ENCODE measurements at places on chromosomes 1 and 21. TPM values are rescaled to one million over a fixed set of nuclear protein-coding genes. Genes with fewer than 3 reads are reported as not detected.

Gene PLA2G2D
- total RNA-seq, result not detected

Gene DR1
- 34.9 TPM for total RNA-seq

- no peak for DNase-seq
Observed at GRCh38 chr1:234887016-234887900, 241.4 kb downstream of the TOMM20 start.

DNA sequence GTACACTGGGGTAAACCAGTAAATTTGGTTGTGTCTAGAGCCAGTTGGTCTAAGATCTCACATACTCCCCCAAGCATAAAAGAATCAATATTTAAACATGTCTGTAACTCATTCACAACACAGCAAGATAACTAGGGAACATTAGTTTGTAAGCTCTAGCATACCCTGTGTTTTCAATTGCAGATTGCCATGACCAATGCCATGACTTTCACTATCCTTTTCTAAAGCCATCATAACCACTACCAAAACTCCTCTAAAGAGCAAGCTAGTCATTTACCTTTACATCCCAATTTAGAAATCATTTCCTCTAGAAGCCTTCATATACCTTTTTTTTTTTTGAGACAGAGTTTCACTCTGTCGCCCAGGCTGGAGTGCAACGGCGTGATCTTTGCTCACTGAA, 56.5 kb upstream of the PLA2G4A start:
- no peak for DNase-seq

Gene IFNLR1
- 3.6 TPM for total RNA-seq

DNA sequence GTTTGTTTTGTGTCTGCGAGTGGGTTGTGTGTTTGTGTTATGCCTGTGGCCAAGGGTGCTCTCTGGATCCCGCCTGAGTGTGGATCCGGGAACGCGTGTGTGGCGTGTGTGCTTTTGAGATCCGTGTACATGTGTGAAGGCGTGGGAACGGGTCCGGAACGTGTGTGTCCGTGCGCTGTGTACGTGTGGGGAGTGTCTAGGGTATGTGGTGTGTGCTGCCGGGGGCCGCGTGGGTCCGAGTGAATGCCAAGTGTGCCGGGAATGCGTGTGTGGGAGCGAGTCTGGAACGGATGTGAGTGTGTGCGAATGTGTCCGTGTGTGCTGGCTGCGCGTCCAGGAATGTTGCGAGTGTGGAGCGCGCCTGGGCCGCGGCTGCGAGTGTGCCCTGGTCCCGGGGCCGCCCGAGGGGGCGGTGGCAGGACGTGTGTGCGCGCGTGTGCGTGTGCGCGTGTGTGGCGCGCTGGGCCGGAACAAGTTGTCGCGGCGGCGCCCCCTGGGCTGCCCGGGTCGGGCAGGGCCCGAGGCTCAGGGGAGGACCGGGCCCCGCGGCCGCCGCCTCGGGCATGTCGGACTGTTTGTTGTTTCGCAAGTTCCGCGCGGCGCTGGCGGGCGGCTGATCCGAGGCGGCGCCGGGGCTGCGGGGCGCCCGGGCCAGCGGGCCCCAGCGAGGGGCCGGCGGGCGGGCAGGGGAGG, 953 bp downstream of the PTPRU start:
- no peak for DNase-seq

Gene PTGS2
- total RNA-seq, result 8.7 TPM

DNA sequence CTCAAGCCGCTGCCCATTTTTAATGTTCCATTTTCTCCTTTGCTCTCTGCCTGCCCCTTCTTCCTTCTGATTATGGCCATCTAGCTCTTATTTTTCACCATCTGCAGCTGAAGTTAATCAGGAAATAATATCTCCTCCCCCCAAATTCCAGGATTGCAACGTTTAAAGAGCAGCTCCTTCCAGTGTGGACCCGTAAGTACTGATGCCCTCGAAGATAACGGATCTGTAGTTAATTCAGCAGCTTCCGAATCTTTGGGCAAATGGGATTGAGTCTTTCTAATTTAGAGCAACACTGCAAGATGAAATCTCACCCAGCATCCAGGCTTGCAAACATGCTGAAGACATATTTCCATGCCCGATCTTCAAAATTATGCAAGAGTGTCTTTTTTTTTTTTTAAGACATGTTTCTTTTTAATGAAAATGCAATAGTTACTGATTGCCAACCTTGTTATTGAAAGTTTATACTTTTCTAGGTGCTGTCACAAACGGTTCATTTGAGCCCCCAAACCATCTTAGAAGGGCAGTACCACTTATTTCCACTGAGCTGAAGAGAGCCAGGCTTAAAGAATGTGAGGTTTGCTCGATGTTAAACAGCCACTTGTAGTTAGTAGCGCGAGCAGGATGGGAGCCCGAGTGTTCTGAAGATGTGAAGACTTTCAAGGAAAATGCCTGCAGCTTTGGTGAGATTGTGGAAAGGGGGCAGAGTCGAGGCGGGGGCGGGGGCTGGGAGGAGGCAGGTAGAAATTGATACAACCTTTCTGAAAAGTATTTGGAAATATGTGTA, 10.9 kb upstream of the RCAN3 start:
- no peak for DNase-seq

- no peak for DNase-seq
Observed at GRCh38 chr1:177002891-177003290, 161.6 kb downstream of the ASTN1 start.

DNA sequence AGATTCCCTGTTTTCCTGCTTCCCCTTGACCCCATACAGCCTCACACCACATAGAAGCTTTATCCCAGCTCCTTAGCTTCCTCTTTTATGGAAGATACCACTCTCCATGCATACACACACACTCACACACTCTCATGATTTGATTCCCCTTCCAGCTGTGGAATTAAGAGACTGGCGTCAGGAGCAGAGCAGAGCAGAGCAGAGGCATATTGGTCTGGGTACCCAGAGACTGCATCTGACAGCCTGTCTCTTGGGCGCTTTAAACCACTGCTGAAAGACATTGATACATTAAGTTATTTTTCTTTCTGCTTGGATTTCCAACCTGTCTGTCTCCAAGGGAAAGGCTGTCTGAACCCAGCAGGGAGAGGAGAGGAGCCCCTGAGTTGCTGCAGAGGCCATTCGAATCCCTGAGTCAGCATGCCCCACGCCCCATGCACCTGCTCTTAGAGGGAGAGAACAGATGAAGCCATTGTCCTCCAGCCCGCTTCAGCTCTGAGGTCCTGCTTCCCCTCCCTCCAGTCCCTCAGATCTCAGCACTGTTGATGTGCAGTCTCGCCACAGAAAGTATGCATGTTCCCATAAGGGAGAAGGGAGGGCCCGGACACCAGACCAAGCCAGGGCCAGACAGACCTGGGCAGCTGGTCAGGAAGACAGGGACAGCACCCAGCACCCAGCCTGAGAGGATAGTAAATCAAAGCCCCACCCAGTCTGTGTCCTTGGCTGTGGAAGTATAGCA, 66.7 kb upstream of the GJB5 start:
- DNase-seq, result no peak

Gene APOBEC4
- total RNA-seq, result not detected

DNA sequence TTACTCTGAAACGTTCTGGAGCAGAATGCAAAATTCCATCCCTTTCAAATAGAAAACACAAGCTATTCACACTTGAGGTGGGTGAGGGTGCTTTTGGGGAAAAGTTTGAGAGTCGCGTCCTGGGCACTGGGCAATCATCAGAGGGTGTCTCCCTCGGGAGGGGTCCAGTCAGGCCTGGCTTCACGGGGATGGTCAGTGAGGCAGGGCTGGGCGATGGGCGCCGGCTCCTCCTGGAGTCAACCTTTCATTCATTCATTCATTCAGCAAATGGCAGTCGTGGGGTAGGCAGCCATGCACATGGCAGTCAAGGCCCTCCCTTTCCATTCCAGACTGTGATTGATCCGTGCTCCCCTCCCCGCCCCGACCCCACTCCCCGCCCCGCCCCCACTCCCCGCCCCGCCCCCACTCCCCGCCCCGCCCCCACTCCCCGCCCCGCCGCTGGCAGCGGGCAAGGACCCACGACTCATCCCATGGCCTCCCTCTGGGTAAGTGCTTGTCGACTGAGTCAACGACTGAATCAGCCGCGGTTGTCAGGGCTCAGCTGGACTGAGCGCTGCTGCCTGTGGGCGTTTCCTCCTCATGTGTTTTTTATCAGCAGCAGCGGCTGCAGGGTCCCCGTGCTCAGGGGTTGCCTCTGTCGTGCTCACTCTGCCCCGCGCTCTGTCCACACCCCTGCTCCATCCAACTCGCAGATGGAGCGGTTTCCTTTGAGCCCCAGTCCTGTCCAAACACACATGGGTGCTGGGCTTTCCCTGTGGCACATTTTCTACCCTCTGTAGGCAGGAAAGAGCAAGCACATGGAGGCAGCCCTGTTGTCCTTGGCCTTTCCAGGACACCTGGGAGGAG, 12.5 kb upstream of the SPSB1 start:
- DNase-seq, result no peak

Gene OR6N1
- not detected for total RNA-seq

DNA sequence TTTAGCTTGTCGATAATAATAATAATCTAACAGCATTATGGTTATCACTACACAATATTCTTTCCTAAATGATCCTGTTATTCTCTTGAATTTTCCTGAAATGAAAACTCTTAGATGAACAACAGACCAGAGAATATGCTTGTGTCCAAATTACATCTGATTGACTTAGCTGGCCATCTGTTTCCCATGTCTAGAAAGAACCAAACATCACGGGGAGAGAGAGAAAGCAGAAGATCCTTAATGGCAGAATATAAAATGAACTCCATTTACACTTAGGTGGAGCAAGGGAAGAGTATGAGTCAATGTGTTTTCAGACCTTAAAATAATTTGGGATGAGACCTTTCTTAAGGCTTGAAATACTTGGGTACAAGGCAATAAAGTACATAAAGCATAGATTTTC, 162.2 kb downstream of the DSCAM start:
- DNase-seq, result no peak

- DNase-seq, result no peak
Observed at GRCh38 chr1:175168782-175169181, 23.8 kb downstream of the KIAA0040 start.

DNA sequence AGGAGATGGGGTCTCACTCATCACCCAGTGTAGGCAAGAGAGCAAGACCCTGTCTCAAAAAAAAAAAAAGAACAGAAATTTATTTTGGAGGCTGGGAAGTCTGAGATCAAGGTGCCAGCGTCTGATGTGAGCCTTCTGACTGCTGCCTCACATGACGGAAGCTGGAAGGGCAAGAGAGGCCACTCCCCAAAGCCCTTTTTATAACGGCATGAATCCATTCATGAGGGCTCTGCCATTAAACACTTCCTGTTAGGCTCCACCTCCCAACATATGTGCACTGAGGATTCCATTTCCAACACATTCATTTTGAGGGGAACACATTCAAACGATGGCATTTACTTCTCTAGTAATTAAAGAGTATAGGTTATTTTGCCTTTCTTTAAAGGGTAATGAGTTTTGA, 50.9 kb upstream of the C1orf198 start:
- DNase-seq, result no peak

Data from epithelial cell of proximal tubule (primary cell).